ENCODE measurements at places on chromosomes 4 and X. TPM values are rescaled to one million over a fixed set of nuclear protein-coding genes. Genes with fewer than 3 reads are reported as not detected.

Gene FABP2
- total RNA-seq = not detected

Gene NLRP2B
- total RNA-seq = not detected

Gene SMIM43
- total RNA-seq = not detected

Gene CTAG2
- total RNA-seq = not detected

Gene MTNR1A
- total RNA-seq = not detected

Gene HSFX1
- 0.58 TPM for total RNA-seq

Measured in activated CD4-positive, alpha-beta T cell treated with anti-CD3 and anti-CD28 coated beads, Interleukin-2, amount 10 ng/mL, durations not matched to agents 24 days and 14 days (primary cell).